ENCODE measurements at places on chromosomes 1 and 21. TPM values are rescaled to one million over a fixed set of nuclear protein-coding genes. Genes with fewer than 3 reads are reported as not detected.

DNA sequence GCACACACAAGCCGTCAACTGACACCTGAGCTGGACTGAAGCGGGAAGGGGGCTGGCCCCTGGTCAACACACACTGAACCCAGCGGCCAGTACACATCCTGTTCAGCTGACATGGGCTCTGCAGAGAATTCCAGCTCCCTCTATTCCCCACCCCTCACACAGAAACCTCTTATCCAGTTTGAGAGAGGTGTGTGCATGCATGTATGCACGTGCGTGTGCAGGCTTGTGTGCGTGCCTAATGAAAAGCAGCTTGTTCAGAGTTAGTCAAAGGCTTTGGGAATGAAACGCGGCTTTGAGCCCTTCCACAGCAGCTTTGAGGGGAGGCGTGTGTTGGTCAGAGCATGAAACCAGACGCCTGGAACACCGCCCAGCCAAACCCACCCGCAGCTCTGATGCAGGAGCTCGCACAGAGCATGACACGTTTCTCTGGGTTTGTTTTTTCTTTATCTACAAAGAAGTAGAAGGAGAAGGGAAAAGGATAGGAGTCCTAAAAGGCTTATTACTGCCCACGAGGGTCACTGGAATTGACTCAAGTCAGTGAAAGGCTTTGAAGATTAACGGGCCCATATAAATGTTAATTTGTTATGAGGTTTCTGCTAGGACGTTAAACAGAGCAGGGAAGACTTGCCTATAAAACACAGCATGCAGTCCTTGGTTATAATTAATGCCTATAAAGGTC lies 184.2 kb downstream of the ETS2 start:
- peak; percentile 89 for DNase-seq

The LEPROT gene
- 64.0 TPM for polyA plus RNA-seq

The APOBEC4 gene
- not detected for polyA plus RNA-seq

GRCh38 chr1:17915511-17916197 lies 160.5 kb downstream of the ACTL8 start:
- no peak for DNase-seq

The B3GALT5 gene
- 0.08 TPM for polyA plus RNA-seq

- no peak for DNase-seq
These were observed 6.8 kb downstream of the HIPK1 start for GRCh38 chr1:113935970-113936369.

DNA sequence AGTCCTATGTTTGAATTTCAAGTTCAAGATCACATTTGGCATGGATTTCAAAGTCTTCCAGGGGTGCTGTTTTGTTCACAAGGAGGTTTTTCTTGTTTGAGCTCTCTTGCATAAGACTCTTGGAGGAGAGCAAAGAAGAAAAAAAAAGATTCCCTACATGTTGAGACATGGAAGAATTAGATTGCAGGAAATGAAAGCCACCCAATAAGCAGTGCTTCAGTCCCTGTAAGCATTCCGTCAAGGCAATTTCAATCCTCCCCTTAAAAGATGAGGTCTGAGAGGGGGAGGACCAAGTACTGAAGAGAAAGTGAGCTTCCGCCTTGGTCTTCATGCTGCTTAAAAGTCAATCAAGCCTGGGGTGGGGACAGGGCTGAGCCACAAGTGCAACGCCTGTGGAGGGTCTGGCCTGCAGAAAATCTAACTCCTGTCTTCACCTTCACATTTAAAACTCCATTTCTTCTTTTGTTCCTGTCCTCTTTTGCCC lies 50.2 kb downstream of the LPAR3 start:
- no peak for DNase-seq

- DNase-seq = no peak
These were observed 32.5 kb downstream of the OLFML3 start for GRCh38 chr1:114011796-114012195.

DNA sequence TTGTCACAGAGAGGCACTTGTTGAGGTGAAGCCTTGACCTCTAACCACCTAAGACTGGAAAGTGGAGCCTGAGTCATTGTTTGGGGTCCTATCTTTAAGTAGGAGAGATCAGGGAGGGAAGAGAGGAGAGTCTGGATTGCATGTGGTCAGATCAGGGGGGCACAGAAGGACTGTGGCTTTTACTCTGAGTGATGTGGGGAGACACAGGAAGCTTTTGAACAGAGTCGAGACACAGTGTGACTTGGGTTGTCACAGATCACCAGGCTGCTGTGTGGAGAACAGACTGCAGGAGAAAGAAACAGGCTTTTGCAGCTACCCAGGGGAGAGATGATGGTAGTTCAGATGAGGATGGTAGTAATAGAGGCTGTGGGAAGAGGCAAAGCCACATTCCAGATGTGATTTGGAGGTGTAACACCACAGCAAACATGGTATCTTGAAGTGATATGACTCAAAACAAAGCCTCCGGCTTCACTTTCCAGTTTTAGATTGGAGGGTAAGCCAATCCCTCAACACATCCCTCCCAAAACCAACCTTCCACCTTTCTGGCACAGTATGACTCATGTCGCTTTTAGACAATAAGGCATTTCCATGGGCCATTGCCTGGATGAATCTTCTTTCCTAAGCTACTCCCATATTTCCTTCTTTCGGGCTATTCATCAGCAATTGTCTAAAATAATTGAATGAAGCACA lies 125.8 kb upstream of the SLC44A3 start:
- DNase-seq = no peak

DNA sequence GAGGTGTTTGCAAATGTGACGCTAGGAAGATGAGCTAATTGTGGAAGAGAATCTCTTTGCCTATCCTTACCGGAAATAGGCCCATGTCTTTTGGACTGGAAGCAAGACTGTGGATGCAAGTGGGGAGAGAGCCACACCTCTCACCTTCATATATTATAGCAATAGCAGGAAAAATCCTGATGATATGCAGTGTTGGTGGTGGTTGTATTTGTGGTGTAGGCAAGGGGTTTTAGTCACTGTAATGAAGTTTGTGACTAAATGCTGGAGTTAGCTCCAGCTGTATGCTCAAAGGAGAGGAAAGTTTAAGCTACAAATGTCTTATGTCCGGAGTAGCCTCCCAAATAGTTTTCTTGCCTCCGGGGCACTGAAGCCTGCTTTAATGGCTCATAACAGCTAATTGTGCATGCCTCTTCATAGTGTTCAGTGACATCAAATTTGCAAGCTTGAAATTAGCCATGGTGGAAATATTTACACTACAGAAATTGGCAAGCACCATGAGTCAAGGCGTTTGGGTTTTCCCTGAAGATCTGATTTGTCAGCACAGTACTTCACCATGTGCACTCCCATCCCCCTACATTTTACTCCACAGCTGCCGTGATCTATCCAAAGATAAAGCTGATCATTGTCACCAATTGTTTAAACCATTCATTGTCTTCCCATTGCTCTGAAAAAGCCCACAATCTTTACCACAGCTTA lies 102.6 kb upstream of the ZNF644 start:
- DNase-seq = no peak

DNA sequence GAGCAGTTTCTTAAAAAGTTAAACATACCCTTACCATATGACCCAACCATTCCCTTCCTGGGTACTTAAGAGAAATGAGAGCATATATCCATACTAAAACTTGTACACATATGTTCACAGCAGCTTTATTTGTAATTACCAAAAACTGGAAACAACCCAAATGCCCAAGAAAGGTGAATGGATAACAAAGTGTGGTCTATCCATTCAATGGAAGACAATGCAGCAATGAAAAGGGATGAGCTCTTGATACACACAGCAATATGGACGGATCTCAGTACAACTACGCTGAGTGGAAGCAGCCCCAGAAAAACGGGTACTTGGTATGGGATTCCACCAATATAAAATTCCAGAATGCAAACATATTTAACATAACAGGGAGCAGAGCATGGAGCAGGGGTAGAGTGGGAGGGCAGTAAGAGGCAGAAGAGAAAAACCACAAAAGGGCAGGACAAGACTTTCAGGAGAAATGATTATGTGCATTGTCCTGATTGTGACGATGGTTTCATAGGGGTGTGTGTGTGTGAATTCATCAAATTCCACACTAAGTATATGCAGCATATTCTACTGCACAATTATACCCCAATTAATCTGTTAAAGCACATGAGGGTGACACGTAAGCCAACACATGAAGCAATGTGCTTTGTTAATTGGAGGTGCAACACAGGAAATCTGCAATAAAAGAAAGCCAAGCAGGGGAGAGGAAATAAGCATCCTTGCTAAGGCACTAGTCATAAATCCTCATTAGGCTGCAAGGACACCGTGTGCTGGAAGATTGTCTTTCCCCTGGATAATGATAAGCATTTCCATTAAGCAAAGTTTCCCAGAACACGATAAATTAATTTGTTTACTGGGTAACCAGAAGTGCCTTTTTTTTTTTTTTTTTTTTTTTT lies 113.1 kb upstream of the KRTAP19-8 start:
- no peak for DNase-seq

GRCh38 chr21:44836666-44837471 lies 19.0 kb upstream of the SUMO3 start:
- DNase-seq = peak; percentile 67

DNA sequence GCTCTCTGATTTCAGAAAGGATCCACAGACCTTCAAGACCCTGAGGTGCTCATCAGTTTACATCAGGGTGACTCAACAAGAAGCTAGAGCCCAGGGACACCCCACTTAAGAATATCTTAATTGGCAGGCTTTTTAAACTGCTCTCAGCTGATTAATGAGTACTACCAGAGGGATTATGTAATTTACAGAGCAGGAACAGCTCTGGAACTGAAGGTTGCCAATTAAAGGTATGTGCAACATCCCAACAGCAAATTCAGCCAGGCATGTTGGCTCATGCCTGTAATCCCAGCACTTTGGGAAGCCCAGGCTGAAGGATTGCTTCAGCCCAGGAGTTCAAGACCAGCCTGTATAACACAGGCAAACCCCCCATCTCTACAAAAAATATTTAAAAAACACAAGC lies 295.7 kb downstream of the SETD4 start:
- no peak for DNase-seq

The ICOSLG gene
- polyA plus RNA-seq = 8.1 TPM

DNA sequence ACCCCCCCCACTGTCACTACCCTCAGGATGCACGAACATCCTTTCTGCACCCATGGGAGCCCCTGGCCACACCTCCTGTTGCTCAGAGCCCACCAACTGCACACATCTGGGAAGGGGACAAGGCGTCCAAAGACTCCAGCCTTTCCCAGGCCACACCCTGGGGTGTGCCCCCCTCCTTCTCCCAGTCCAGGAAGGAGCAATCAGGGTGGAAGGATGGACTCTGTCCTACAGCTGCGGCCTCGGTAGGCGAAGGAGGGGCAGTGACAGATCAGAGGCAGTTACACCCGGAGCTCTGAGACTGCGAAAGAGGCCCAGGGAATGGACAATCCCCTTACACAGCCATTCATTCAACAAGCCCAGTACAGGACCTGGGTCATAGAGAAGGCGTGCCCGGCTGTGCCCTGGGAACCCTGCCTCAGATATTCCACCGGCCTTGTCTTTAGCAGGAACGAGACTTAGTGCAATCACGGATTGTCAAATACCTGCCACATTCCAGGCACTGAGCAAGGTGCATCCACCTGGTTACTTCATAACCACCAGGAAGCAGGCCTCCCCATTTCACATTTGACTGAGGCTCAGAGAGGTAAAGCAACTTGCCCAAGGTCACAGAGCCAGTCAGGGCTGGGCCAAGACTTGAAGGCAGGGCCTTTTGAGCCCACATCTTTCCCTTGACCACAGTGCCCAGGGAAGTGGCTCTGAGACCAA lies 9.4 kb downstream of the HSPG2 start:
- DNase-seq = peak; percentile 91

DNA sequence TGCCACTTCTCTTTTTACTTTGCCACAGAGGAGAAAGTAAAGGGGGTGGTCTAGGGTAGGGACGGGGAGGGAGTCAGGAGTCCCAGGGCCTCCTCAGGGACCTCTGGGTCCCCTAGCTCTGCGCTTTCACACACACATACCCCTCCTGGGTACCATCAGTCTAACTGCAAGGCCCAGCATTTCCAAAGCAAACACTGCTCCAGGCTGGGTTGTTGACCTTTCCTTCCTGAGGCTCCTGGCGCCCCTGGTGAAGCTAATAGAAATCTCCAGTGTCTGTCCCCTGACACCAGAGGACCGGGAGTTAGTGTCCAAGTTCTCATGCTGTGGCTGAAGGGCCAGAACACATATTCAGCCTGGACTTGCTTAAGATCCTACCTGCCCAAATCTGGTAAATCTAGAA lies 3.9 kb downstream of the TMEM63A start:
- no peak for DNase-seq

The TAS1R1 gene
- 3.2 TPM for polyA plus RNA-seq

DNA sequence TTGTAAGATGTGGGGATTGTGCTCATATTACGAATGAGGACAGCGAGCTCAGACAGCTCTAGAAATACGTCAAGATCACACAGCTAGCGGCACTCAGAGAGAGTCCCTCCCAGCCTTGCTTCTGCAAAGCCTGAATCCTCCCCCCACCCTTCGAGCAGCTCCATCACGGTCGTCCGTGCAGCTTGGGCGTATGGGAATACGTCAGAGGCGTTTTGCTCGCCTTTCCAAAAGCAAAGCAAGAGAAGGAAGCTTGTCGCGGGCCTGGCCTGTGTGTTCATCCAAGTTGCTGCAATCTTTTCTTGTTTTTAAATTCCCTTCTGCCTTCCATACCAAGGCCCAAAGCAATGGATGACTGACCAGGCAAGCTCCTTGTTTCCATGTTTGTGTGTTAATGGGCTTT lies 125.5 kb upstream of the IRF2BP2 start:
- peak; percentile 52 for DNase-seq

The LDLRAP1 gene
- 13.1 TPM for polyA plus RNA-seq

GRCh38 chr1:71745326-71745725 lies 537.0 kb downstream of the NEGR1 start:
- DNase-seq = peak; percentile 23

DNA sequence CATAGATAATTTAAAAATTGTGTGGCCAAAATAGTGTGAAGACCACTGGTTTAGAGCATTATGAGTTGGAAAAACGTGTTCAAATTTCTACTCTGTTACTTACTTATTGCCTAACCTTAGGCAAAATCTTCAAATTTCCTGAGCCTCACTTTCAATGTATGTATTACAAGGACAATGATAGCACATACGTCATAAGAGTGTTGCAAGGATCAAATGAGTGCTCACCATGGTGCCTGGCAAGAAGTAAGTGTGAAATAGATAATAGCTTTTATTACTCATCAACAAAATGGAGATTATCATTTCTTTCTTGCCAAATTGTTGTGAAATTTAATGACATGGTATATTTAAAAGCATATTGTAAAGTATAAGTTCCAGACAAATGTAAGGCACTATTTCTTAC lies 57.2 kb downstream of the FH start:
- no peak for DNase-seq

DNA sequence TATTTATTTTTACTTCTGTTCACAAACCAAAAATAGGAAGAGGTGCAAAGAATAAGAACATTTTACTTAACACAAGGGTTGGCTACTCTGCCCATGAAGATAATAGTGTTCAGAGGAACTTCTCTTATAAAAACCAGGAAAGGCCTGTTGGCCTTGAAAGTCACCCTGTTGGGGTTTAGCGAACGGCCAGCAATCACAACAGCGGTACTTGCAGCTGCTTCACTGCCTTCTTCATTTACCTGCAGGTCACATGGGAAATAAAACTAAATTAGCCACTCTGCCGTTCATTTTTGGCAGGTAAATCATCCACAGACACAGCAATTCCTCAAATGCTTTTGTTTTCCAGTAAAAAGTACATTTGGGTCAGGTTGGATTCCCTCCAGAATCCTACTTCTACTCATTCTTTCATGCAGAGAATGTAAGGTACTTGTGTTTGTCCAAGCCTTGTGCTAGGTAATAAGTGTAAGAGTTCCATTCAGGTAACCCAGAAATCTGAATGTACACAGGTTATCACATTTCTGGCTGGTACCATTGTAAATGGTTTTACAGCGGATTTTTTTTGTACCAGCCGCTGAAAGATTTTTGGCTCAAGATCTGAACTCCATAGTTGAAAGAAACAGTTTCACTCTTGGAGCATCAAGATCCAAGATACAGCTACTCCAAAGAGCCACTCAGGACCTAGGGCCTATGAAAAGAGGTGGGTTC lies 13.1 kb downstream of the SERPINC1 start:
- no peak for DNase-seq

GRCh38 chr1:47686731-47687630 lies 249.1 kb downstream of the FOXD2 start:
- no peak for DNase-seq
